Lower leg skin (tissue), 4 donors: ENCODE measurements at places on chromosomes 7 and 10. TPM values are rescaled to one million over a fixed set of nuclear protein-coding genes. Genes with fewer than 3 reads are reported as not detected.

CDH23 gene
- 9.2 TPM for total RNA-seq

PHKG1 gene
- 3.7 TPM for total RNA-seq

ZNF783 gene
- 11.1 TPM for total RNA-seq

PNLIP gene
- total RNA-seq = 0.23 TPM

SEMA4G gene
- 31.9 TPM for total RNA-seq

PTPN20 gene
- 6.0 TPM for total RNA-seq

TDRD1 gene
- total RNA-seq = 0.34 TPM

WIPF3 gene
- 0.23 TPM for total RNA-seq

CCDC3 gene
- 108 TPM for total RNA-seq

NEBL gene
- total RNA-seq = 52.0 TPM

GNAT3 gene
- not detected for total RNA-seq

GIMAP5 gene
- 16.8 TPM for total RNA-seq

TNS3 gene
- total RNA-seq = 33.9 TPM

CYP2W1 gene
- 11.7 TPM for total RNA-seq

TMEM196 gene
- total RNA-seq = not detected

CYP3A5 gene
- 36.9 TPM for total RNA-seq

C7orf57 gene
- total RNA-seq = not detected

LIPN gene
- 80.5 TPM for total RNA-seq

ZPBP gene
- not detected for total RNA-seq

CCL26 gene
- total RNA-seq = 2.0 TPM

STAMBPL1 gene
- total RNA-seq = 13.0 TPM

CCNJ gene
- 3.3 TPM for total RNA-seq

CELF2 gene
- 16.9 TPM for total RNA-seq

TMED4 gene
- total RNA-seq = 166 TPM

SPDYE2B gene
- total RNA-seq = not detected

AOC1 gene
- 1.2 TPM for total RNA-seq

OPN4 gene
- 0.29 TPM for total RNA-seq

BAMBI gene
- total RNA-seq = 14.4 TPM

TYW1B gene
- 4.3 TPM for total RNA-seq

HELLS gene
- total RNA-seq = 7.6 TPM

LRRC4 gene
- total RNA-seq = 0.74 TPM

HOXA4 gene
- total RNA-seq = 1.6 TPM
